NCI-H2227 treated with DMSO at 0.1 percent for 48 hours (cell line): ENCODE measurements at places on chromosomes 2 and 18.

DNA sequence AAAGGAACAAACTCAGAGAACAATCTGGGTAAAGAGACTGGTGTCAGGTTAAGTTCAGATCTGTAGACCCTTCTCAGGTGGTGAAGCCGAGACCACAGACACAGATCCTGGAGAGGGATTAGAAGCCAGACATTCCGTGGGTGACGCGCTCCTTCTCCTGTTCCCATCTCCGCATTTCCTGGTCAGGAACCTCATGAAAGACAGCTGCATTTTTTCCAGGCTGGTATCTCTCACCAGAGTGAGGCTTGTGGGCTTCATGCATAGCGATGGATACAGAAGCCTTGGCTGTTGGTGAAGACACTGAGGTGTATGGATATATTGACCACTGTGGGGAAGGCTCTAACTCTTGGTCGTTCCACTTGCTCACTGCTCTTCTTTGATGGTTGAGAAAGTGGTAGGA, 152.6 kb downstream of the FAM210A start:
- no peak for DNase-seq

- no peak for DNase-seq
These were observed 98.5 kb downstream of the PRKCE start for GRCh38 chr2:45750001-45750400.

DNA sequence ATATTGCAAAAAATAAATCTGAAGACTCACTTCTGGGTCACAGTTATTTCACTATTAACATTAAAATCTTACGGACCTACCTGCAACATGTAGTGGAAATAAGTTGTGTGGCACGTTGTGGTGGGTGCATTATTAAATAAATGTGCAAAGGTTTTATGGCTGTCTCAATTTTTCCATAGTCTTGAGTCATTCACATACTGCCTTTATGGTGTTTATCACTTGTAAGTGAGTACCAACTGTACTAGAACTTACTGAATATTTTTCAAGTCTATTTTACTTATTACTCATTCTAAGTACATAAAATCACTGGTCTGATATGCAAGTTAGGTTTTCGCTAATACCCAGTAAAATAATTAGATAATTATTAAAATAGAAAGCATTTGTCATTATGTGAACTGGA, 47.6 kb upstream of the SLC30A6 start:
- DNase-seq, result no peak

GRCh38 chr2:56099963-56100362, 83.8 kb upstream of the CCDC85A start:
- DNase-seq, result no peak

DNA sequence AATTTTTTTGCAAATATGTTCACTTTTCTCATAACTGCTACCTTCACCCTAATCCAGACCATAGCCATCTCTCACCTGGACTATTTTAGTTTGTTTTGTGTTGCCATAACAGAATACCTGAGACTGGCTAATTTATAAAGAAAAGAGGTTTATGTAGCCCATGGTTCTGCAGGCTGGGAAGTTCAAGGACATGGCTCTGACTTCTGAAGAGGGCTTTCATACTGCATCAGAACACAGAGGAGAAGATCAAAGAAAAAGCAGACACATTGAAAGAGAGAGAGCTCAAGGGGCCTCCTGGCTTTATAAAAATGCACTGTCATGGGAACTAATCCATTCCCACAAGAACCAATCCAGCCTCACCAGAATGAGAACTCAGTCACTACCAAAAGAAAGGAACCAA, 25.0 kb upstream of the DDX18 start:
- no peak for DNase-seq

- no peak for DNase-seq
These were observed 47.8 kb upstream of the SPOPL start for GRCh38 chr2:138453815-138454214.

DNA sequence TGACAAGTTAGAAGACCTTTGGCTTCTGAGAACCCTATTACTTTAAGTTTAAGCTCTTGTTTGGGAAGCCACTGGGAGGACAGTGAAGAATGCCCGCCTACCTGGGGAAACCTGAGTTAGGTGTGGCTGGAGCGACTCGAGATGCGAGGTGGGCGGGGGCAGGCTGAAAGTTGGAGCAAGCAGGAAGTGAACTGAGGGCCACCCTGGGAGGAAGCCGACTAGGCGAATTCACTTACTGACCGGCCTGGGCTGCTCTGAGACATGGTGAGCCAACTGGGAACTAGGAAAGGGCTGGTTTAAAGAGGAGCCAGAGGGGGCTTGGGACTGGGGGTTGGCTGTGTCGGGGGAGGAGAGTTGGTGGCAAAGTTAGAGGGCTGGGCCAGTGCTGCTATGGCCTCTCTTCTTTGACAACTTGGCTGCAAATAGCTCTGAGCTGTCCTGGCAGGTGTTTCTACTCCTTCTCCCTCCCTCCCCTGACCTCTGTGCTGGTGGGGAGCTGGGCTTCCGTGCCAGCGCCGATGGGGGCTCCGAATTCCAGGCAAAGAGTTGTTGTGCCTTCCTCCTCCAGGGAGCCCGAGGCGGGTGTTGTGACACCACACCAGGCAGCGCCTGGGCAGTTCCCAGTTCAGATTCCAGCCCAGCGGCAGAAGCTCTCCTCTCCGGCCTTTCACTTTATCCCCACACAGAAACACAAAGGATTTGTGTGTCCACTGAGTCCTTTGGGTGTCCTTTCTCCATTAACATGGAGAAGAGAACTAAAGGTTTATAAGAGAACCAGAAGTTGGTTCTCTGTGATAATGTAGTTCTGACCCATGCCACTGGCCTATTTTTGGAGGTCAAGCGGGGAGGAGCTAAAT, at the start of gene VAMP8:
VAMP8 (plus strand) TSS at position 201 of the 857 bp plus-strand sequence; CDS start at position 262, 61 bp downstream.
- no peak for DNase-seq

GRCh38 chr2:198438331-198438730, 633.9 kb downstream of the PLCL1 start:
- no peak for DNase-seq

DNA sequence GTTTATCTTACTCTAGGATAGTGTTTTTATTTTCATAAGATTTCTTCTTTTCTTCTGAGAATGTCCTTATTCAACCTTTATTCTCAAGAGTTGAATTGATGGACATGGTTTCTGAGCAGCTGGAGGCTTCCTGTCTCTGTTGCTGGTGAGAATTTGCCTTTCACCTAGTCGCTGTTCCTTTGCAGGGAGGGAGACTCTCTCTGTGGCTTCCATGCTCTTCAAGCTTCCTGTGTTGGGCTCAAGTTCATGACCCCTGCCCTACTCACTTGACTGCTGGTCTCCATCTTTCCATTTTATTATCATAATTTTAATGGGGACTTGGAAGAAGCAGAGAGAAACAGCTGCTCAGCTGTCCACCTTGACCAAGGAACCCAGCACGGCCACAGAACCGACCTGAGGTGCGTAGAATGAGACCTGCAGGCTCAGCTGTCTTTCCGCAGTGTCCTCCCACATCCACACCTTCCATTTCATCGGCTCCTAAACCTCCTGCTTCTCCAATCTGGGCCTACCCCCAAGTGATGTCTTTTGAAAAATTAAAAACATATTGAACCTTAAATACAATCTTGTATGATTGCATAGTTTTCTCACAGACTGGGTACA, 24.2 kb downstream of the TMEM18 start:
- no peak for DNase-seq

GRCh38 chr2:72545790-72546189, 280.0 kb downstream of the EXOC6B start:
- no peak for DNase-seq

- DNase-seq, result no peak
These were observed 24.7 kb downstream of the AGAP1 start for GRCh38 chr2:235518322-235519090.

DNA sequence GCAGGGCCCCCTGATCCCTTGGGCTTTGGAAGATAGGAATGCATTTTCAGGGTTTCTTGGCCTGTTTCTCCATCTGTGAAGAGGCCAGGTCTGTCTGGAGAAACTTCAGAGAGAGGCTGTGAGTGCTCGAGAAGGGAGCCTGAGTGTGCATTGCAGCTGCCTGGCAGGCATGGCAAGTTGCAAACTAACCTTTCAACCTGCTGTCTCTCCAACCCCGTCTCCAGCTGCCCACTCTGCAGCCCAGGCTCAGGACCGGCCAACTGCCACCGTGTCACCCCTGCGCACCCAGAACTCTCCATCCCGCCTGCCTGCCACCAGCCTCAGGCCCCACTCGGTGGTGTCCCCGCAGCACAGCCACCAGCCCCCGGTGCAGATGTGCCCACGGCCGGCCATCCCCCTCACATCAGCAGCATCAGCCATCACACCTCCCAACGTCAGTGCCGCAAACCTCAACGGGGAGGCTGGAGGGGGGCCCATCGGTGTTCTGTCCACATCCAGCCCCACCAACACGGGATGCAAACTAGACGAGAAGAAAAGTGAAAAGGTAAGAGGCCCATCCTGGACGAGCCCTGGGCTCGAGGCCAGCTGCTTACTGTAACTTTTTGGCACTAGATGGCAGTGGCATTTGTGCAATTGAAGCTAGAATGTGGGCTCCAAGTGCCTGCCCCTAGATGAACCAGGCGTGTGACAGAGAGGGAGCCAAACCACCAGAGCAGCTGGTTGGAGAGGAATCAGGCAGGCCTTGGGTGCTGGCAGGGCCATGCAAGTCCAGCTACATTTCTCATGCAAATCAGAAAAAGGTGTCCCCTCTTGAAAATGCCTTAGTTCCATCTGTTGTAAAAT, 164.6 kb downstream of the SEPTIN10 start:
- DNase-seq, result no peak

DNA sequence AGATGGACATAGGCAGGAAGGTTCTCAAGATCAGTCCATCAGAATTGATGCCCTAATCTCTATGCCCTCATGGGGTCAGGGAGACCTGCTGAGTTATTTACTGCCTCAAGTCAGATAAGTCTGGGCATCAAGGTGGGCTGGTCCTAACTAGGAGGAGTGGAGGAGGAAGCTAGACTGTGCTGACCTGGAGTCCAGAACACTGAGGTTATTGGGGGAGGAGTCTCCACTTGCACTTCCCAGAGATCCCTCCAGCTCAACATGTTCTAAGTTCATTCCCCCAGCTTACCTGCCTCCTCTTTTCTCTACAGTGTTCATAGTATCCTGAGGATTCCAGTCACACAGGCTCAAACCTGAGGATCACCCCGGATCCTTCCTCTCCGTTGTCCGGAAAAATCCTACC, 19.3 kb downstream of the EVA1A start:
- no peak for DNase-seq

DNA sequence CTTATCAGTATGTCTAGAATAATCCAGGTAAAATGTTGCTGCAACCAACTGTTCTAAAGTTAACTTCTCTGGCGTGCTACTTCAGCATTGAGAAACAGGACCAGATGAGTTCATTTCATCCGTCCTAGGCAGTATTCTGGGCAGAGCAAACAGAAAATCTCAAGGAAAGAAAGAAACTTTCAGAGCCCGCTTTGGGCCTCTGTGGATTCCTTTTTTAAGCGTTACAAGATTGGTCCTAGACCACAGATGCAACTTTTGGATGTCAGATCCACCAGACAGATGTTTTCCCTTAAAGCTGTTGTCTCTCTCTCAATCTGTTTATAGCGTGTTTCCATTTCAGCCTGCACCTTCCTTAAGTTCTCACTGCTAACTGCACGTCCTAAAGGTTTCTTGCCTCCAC, 75.0 kb downstream of the BCL2 start:
- DNase-seq, result no peak

DNA sequence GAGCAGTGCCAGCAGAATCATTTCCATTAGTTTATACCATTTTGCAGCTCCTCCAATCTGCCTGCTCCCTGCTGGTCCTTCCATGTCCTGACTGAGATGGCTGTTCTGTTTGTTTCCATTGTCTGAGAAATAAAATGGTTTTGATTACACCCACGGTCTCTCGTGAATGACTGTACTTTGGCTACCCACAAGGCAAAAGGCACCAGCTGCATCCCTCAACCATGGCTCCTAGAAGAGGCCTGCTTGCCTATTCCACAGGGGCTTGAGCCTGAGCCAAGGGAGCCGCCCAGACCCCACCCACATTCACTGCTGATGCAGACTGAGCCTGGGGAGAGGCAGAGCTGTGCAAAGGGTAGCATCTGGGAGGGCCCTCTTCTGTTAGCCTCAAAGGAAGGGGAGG, 31.2 kb downstream of the MARCHF4 start:
- DNase-seq, result no peak

GRCh38 chr2:176648700-176649297, 379.6 kb downstream of the MTX2 start:
- DNase-seq, result peak; percentile 38

- DNase-seq, result peak; percentile 70
These were observed 252.6 kb downstream of the AGAP1 start for GRCh38 chr2:235746257-235746934.

DNA sequence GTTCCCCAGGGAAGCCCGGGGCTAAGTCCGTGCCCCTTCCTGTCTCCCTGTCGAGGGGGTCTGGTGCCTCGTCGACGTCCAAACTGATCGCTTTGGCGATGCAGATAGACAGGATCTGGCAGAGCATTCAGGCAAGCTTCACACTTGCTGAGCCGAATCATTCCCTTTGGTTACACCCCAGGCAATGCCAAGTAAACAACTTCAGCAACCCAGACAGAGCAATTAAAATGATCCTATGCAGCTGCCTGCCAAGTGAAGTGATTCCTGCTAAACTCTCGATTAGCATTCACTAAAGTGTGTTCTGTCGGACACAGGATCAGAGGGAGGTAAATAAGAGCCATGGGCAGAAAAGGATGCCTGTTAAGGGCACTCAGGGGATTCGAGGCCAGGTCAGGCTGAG, 108.2 kb upstream of the RAB12 start:
- DNase-seq, result no peak

DNA sequence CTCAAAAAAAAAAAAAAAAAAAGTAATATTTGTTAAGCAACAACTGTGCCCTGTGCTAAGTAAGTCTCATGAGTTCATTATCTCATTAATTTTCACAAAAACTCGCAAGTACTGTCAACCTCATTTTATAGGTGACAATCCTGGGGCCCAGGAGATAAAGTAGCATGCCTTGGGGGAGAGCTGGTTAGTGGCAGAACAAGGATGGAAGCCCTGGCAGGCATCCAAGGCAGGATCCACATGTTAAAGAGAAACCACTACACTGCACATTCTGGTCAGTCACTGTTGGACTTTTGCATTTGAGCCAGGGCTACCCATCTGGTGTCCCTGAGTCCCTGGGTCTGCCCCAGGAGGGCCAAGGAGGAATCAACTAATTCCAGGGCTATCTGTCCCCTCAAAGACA, 54.6 kb downstream of the ZFP36L2 start:
- DNase-seq, result no peak

DNA sequence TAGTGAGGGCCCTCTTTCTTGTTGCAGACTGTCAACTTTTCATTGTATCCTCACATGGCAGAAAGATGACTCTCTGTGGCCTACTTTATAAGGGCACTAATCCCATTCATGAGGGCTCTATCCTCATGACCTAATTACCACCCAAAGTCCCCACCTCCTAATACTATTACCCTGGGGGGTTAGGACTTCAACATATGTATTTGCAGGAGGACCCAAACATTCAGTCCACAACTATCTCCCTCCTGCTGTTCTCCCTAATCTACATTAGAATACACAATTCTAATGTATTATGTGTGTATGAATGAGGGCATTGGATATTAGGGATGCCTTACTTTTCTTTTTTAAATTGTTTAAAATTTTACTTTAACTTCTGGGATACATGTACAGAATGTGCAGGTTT, 246.0 kb upstream of the TANK start:
- DNase-seq, result no peak

DNA sequence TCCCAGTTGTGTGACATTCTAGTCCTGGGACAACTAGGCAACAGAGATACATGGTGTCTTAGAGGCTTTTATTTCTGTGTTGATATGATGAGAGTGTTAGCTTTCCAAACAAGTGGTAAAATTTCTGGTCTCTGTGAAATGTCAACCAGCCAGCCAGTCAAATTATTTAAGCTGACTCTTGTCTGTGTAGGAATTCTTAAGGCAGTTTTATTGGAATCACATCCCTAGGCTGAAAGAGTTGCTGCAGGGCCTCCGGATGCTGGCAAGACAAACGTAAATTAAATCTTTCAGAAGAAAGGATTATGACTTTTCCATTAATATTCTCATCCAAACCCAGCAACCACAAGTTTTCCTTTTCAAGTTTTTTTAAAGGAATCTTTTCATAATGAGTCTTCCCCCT, 44.6 kb downstream of the SERPINB7 start:
- no peak for DNase-seq
